ENCODE measurements at places on chromosomes 4 and X.

DNA sequence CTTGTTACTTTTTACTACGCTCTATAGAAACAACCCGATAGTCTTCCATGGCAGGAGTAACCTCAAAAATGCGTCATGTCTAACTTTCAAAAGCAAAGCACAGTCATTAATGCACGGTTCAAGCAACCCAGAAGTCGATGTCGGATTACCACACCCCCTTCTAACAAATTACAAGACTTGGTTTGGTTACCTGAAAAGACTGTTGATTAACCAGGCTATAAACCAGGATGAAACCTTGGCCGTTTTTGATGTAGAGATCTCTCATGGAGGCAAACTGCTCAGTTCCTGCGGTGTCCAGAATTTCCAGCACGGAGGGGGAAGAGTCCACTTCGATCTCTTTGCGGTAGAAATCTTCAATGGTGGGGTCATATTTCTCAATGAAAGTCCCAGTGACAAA, 2.4 kb downstream of the RAP2C start:
- no peak for DNase-seq

DNA sequence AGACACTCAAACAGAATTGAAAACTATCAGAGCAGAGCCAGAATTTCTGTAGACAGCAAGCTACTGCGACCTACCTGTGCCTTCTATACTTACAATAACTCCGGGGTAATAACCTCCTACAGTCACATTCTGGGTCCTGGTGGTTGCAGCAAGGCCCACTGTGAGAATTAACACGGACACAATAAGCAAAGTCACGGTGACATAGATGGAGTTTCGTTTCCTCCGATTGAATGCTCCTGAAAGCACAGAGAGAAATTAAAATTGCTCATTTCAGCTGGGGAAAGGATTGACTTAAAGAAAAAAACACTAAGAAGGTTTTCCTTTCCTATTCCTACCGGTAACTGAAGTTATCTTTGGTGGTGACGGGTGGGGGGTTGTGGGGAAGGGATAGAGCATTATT, 7.0 kb downstream of the TMEM255A start:
- no peak for DNase-seq

- DNase-seq = no peak
These were observed 804.2 kb downstream of the CENPC start for GRCh38 chr4:66741081-66741480.

DNA sequence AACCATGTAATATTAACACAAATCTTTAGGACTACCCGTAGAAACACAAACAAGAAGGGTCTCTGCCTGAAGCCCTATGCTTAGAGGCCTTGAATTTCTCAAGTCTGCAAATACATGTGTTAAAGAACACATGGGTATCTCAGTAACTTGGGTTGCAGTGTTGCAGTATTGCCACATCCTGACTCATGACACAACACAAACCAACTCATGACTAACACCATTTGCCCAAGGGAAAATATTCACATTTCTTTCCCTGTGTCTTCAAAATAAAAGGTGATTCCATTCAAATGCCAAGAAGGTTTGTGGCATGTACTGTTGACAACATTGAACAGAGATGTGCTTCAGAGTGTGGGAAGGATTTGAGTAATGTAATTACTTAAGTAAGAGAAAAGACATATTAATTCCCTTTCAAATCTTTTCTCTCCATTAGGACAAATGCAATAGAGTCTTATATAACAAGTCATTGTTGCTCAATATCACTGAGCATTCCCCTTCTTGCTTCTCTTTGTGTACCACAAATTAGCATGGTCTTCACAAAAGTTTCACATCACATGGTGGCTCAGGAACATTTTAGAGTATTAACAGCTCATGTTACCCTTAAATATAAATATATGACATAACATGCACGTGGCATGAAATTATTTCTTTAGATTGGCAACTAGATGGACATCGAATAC, 487.1 kb downstream of the STPG2 start:
- DNase-seq = no peak

GRCh38 chr4:156971676-156972378, at the start of gene PDGFC:
Gene PDGFC, minus strand, starts transcription at chr4:156971799. Its CDS starts 896 bp downstream, at chr4:156970903.
- DNase-seq = no peak

DNA sequence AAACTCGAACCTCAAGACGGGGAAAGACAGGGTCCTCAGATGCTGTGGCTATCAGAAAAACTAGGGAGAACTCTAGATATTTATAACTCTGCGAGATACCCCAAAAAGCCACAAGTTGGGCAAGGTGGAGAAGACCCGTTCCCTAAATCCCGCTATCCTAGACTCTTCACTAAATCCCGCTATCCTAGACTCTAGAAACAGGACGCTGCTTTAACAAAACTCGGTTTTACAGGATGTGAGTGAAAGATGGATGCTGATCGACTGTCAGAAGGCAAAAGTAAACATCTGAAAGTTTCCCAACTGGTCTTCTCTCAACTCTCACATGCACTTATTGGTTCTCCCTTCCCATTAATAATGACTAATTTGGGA, 270 bp downstream of the DNAAF6 start:
- no peak for DNase-seq

DNA sequence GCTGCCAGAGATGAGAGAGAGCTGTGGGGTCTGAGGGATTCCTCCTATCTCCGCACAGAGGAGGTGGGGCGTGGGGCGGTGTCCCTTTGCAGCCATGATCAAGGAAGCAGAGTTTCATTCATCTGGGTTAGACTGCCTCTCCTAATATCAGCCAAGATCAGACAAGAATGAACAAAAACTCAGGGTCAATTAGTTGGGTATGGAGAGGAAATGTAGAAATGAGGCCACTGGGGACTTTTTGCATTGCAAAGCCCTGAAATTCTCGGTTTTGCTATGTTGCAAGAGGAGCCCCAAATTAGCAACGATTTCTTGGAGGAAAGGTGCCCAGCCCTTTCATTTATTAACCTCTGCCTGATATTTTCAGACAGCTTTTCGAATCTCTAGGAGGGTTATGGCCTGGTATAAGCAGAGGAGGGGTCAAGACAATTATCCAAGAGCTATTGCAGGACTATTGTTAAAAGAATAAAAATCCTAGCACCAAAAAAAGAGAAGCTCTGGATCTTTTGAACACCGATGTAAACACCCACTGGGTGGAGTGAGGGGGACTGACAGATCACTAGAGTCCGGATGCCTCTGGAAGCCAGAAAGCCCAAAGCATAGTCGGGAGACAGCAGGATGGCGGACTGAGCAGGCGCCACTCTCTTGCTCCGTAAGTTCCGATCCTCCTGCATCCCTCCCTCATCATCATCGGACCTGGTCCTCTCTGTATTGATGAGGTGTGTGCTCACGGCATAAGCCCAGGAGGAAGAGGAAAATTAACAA, 34.4 kb upstream of the ACSL1 start:
- DNase-seq = no peak

DNA sequence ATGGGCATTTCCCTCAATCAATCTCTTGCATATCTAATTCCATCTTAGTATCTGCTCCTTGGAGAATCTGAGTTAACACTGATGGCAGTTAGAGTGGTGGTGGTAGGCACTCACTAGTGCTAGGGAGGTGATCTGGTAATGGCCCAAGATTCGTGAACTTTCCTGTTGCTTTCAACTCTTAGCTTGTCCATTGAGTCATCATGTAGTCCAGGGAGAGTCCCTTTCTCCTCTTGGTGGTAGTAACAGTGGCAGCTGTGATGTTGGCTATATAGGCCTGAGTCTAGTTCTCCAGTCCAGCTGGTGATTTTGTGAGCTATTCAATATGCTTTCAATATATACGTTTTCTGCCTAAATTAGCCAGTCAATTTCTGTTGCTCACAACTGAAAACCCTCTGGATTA, 7.0 kb upstream of the XKRX start:
- no peak for DNase-seq

DNA sequence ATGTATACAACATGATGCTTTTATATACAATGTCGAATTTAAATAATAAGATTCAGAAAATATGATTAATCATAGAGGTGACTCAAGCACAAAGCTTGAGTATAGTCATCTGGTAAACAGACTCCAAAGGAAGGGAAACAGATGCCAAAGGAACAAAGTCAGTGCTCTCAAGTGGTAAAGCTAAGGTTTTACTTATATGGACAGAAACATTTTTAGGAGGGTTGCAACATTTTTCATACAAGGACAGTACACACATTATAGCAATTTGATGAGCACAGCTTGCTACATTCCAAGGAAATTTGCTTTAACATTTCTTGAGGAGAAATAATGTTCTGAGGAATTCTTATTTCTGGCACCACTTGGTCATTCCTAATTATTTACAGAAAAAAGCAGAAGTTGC, 333.4 kb upstream of the AADAT start:
- no peak for DNase-seq

DNA sequence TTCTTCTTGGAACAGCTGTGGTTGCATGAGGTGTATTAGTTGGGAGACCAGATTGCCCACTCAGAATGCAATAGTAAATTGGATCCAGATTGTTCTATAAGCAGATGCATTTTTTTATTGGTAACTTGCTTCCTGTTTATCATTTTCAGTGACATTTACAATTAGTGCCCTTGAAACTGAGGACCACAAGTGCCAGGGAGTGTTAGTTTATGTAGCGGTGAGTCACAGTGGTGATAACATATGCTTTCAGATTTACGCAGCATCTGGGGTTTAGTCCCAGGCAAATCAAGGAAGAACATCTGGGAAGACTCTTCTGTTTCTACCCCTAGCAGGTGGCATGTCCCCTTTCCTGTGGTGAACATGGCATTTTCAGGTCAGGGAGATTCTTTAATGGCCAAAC, 24.1 kb downstream of the FRMPD4 start:
- no peak for DNase-seq

DNA sequence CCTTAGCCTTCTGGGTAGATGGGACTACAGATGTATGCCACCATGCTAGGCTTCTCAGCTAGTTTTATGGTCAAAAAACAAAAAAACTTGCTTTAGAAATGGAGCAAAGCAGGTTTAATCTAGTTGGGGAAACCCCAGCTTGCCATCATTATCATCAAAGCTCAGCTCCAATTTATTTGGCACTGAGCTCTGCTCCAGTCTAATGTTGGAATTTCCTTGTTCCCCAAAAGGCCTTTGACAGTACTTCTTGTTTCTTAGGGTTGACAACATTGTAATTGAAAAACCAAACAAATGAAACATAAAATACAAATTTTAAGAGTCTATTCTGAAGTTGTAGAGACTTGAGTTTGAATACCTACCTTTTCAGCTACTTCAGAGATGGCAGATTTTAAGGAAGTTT, 48.0 kb downstream of the MRPL1 start:
- DNase-seq = no peak

DNA sequence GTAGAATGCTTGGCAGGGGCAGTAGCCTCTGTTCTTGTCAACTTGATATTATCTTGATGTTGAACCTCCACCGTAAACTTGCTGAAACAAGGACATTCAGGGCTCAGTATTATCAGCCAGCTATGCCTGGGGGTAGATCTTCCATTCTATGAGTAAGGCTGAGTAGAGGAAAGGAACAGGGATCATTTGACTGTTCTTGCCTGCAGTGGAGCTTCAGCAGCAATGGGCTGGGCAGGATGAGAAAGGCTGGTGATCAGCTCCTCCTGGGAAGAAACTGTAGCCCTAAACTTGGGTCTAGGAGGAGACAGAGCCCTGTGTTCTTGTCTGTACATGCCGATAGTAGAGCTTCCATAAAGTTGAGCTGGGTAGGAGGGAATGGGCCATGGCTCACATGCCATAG, 127.2 kb downstream of the CCSER1 start:
- DNase-seq = no peak

GRCh38 chr4:43456383-43456782, 563.9 kb downstream of the GRXCR1 start:
- no peak for DNase-seq

DNA sequence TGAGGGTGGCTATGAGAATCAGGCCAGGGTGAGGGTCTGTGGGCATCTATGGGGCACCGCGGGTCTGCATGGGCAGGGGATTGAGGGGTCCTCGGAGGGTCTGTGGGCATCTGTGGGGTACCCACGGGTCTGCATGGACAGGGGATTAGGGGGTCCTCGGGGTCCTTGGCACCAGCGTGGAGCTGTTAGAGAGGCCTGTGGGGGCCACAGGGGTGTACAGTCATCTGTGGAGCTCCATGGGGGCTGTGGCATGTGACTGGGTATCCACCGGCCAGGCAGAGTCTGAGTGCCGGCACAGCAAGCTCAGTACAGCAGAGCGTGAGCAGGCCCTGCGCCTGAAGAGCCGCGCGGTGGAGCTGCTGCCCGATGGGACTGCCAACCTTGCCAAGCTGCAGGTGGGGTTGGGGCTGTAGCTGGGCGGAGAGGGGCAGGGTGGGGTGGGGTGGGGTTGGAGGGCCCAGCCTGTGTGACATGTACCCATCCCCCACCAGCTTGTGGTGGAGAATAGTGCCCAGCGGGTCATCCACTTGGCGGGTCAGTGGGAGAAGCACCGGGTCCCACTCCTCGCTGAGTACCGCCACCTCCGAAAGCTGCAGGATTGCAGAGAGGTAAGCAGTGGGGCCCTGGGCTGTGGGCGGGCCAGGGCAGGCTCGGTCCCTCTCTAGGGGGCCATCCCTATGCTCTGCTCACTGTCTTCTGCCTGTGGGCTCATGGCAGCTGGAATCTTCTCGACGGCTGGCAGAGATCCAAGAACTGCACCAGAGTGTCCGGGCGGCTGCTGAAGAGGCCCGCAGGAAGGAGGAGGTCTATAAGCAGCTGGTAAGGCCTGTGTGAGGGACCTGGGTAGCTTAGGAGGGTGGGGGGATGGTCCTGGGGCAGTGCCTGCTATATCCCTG, 12.9 kb downstream of the CCDC22 start:
- DNase-seq = no peak

GRCh38 chrX:30296408-30297254, 12.6 kb downstream of the NR0B1 start:
- no peak for DNase-seq

GRCh38 chr4:27720010-27720766, 859.5 kb downstream of the STIM2 start:
- DNase-seq = no peak

DNA sequence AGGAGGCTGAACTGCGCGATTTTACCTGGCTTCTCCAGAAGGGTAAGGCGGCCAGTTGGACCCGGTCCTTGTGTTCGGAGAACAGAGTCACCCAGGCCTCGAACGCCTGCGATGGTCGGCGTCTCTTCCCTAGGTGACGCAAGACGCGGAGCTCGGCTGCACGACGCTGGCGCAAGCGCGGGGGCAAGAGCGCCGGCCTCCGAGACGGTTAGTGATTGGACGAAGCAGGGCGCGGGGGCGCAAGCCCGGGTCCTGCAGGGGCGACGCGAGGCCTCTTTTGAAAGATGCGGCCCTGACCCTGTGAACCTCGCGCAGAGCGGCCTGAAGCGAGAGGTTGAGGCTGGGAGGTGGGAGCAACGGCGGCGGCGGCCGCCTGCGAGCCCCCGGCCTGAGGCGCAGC, 428 bp downstream of the ADAD1 start:
- DNase-seq = no peak

DNA sequence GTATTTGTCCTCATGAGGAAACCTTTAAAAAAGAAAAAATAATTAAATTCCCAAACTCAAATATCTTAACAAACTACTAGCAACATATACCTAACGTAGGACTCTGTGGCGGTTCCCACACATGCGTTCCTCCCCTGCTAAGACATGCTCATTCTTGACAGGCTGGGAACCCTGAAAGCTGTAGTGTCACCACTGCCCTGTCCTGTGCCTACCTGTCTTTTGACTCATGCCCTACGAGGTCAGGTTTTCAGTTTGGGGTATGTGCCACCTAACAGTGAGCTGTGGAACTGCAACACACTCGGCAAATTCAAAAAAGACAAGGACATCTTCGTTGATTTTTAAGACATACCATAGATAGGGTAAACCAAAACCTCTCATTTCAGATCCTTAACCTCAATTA, 17.8 kb downstream of the IDS start:
- DNase-seq = no peak

GRCh38 chr4:77820649-77821561, 1.7 kb upstream of the CNOT6L start:
- no peak for DNase-seq
